ENCODE measurements at places on chromosomes 6 and 20.

GRCh38 chr20:42688576-42688975 is 501.1 kb downstream of the PTPRT start:
- no peak overlapping the region for H3K4me3 ChIP-seq
- no peak overlapping the region for H3K27ac ChIP-seq
- no peaks in the 10 kb centered on the region for H3K36me3 ChIP-seq
- no peaks in the 10 kb centered on the region for H3K4me1 ChIP-seq

DNA sequence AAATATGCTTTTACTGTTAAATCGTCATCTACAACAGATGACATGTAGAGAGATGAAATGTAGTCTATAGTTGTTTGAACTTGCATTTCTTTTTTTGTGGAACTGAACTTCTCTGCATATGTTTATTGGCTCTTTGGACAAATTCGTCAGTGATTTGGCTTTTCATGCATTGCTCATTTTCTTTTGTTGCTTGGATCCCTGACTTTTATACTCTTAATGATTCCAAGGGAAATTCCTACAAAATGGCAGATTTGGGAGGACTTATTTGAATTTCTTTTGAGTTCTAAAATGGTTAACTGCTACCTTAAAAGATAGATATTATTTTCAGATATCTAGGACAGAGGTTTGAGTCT is 65.4 kb downstream of the UTRN start:
- no peak for DNase-seq
- no peaks in the 10 kb centered on the region for H3K27me3 ChIP-seq
- H3K4me1 ChIP-seq: peaks cover 48% of the 10 kb centered on the region
- peak overlapping the region; percentile 26 for H3K27ac ChIP-seq

DNA sequence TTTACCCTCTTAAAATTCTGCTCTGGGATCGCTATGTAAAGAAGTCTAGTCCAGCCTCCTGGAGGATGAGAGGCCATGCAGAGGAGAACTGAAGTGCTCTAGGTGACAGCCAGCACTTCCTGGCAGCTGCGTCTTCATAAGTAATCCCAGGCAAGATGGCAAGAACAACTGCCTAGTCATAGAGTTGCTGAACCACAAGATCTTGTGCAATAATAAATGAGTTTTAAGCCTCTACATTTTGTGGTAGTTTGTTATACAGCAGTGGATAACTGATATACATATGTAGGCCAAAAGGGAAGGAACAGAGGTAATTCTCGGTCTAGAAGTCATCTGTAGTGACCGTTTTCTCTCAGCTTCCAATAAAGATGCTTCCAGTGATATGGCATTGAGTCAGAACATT is 103.8 kb upstream of the FLRT3 start:
- H3K36me3 ChIP-seq: no peaks in the 10 kb centered on the region
- H3K27ac ChIP-seq: no peak overlapping the region
- DNase-seq: no peak
- H3K4me1 ChIP-seq: no peaks in the 10 kb centered on the region

GRCh38 chr6:137654365-137654981 is 160.3 kb upstream of the OLIG3 start:
- H3K27me3 ChIP-seq: no peaks in the 10 kb centered on the region
- DNase-seq: no peak
- no peak overlapping the region for H3K27ac ChIP-seq
- no peaks in the 10 kb centered on the region for H3K4me1 ChIP-seq
- no peak overlapping the region for H3K4me3 ChIP-seq
- no peaks in the 10 kb centered on the region for H3K36me3 ChIP-seq

- H3K4me1 ChIP-seq: no peaks in the 10 kb centered on the region
- H3K4me3 ChIP-seq: no peak overlapping the region
- H3K27ac ChIP-seq: no peak overlapping the region
- DNase-seq: no peak
- no peaks in the 10 kb centered on the region for H3K27me3 ChIP-seq
Measured at GRCh38 chr20:35561671-35562070, 19.8 kb downstream of the ERGIC3 start.

DNA sequence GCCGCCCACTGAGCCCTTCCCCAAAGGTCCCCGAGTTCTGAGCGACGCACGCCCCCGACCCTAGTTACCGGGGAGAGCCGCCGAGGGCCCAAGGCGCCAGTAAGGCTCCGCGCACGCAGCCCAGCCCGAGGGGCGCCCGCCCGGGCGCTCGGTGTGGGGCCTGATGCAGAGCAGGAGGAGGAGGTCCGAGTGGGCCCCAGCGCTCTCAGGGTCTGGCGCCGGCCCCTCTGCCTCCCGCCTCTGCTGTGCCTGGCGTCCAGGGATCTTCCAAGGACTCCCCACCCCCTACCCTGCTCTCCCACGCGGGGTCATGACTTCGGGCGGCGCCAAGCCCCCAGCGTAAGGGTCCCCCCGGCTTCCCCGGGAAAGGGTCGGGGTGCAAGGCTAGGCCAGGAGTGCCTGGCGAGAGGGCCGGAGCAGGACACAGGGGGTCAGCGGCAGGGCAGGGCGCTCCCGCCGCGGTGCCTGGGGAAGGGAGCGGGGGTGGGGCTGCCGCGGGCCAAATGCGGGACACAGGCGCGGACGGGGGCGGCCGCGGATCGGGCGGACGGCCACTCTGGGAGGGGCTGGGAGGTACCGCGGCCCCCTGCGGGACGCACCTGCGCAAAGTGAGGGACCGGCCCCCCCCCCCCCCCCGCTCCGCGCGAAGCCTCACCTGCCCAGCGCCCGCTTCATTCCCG is 637 bp downstream of the ABHD12 start:
- H3K4me1 ChIP-seq: peaks cover 3% of the 10 kb centered on the region
- H3K27me3 ChIP-seq: no peaks in the 10 kb centered on the region
- H3K4me3 ChIP-seq: peak overlapping the region; percentile 81
- no peak for DNase-seq

GRCh38 chr20:46552460-46553420 is 2.3 kb upstream of the OCSTAMP start:
- no peak overlapping the region for H3K4me3 ChIP-seq
- no peaks in the 10 kb centered on the region for H3K4me1 ChIP-seq
- H3K27me3 ChIP-seq: no peaks in the 10 kb centered on the region
- H3K27ac ChIP-seq: no peak overlapping the region
- H3K36me3 ChIP-seq: no peaks in the 10 kb centered on the region

GRCh38 chr6:148682990-148683389 is 63.8 kb upstream of the UST start:
- H3K4me3 ChIP-seq: no peak overlapping the region
- H3K4me1 ChIP-seq: no peaks in the 10 kb centered on the region
- H3K36me3 ChIP-seq: no peaks in the 10 kb centered on the region
- H3K27me3 ChIP-seq: no peaks in the 10 kb centered on the region
- no peak overlapping the region for H3K27ac ChIP-seq
- no peak for DNase-seq

- no peaks in the 10 kb centered on the region for H3K27me3 ChIP-seq
- peaks cover 7% of the 10 kb centered on the region for H3K4me1 ChIP-seq
- H3K36me3 ChIP-seq: no peaks in the 10 kb centered on the region
- no peak overlapping the region for H3K4me3 ChIP-seq
- DNase-seq: no peak
Measured at GRCh38 chr20:11051136-11051535, 377.3 kb upstream of the JAG1 start.

DNA sequence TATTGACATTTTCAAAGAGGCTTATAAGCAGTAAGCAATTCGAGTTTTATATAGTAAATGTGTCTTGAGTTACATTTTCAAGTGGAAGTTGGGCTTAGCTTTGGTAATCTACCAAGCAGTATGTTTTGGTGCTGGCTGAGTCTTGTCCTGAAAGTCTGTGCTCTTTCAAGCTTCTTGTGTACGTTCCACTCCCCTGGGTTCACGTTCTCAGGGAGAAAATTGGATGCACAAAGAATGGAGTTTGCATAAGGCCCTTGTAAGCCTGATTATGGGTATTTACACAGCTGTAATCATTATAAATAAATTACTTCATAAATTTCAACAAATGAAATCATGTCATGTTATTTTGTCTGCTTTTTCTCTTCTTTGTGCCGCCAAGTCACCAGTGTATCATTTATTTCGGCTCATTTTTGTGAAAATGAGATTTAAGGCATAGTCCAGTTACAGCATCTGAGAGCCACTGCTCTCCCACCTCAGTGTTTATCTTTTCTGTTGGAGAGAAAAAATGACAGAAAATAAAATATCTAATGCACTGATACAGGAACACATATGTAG is 262.5 kb downstream of the BTBD3 start:
- H3K4me1 ChIP-seq: no peaks in the 10 kb centered on the region
- H3K27ac ChIP-seq: no peak overlapping the region
- H3K27me3 ChIP-seq: no peaks in the 10 kb centered on the region
- DNase-seq: no peak

- peak overlapping the region; percentile 49 for H3K27ac ChIP-seq
- no peaks in the 10 kb centered on the region for H3K36me3 ChIP-seq
- peak overlapping the region; percentile 22 for H3K4me3 ChIP-seq
- no peak for DNase-seq
- H3K4me1 ChIP-seq: peaks cover 17% of the 10 kb centered on the region
- no peaks in the 10 kb centered on the region for H3K27me3 ChIP-seq
Measured at GRCh38 chr6:144362042-144363018, 77.2 kb downstream of the UTRN start.

DNA sequence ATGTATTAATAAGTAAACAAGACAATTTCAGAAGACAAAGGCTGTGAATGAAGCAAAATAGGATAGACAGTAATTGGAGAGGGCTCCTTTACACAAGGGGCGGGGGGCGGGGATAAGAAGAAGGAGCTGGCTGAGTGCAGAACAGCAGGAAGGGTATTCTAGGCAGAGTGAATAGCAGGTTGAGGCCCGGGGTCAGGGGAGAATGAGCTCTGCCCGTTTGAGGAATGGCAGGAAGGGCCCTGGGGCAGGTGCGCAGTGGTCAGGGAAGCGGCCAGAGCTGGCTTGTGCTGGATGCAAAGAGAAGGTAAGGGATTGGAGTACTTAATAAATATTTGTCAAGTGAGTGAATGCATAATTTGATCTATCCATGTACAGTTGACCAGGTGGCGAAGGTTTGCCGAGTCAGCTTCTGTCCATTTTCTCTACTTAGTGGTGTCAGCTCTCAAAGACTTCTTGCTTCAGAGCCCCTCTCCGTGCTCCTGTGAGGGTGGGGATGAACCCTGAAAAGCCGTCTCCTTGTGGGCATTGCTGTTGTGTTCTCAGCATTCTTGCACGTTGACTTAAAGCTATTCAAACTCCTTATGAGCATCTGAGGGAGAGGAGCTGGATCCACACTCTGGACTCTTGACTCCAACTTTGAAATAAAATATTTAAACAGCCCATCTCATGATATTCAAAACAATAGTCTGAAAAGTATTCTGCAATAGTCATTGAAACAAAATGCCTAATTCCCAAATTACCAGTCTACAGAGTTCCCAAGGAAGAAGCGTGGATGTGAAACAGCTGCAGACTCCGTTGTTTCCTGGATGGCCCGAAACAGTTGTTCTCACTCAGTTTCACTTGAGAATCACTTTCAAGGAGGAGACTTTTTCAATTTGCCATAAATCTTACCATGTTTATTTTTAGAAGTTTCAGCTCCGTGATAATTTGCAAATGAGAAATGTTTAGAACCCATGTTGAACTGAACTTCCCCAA is 105.1 kb downstream of the EDN3 start:
- no peak overlapping the region for H3K4me3 ChIP-seq
- H3K4me1 ChIP-seq: peaks cover 8% of the 10 kb centered on the region
- peaks cover 13% of the 10 kb centered on the region for H3K27me3 ChIP-seq
- H3K36me3 ChIP-seq: no peaks in the 10 kb centered on the region
- no peak overlapping the region for H3K27ac ChIP-seq

DNA sequence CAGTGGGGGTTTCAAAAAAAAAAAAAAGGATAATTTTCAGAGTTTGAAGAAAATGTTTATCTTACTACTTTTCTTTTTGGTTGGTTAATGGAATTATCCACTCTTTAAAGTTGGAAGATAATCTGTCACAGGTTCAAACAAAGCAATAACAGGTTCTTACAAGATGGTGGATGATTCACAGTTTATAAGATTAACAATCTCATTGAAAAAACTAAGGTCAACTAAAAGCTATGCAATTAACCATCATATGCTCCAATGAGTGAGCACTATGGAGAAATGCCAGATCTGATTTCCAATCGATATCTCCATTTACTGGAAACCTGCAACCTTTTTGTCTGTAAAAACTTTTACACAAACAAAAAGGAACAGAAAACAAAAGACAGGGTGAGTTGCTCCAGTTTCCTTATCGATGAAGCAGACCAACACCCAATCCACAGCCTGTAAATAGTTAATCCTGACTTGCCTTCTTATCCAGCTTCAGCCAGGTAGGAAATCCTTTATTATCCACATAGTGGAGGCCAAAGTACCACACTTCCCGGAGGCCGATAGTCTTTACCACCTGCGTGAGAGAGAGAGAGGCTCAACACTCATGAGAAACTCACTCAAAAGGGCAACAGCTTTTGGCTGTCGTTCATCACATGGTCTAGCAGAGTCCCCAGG is 32.4 kb downstream of the EZR start:
- no peaks in the 10 kb centered on the region for H3K4me1 ChIP-seq
- no peak for DNase-seq
- no peak overlapping the region for H3K27ac ChIP-seq
- H3K27me3 ChIP-seq: no peaks in the 10 kb centered on the region

- no peak for DNase-seq
- no peak overlapping the region for H3K4me3 ChIP-seq
- H3K27ac ChIP-seq: no peak overlapping the region
- no peaks in the 10 kb centered on the region for H3K36me3 ChIP-seq
Measured at GRCh38 chr6:159874435-159874834, 16.4 kb upstream of the MAS1 start.

GRCh38 chr6:78589436-78589835 is 277.9 kb upstream of the IRAK1BP1 start:
- DNase-seq: no peak
- no peak overlapping the region for H3K27ac ChIP-seq
- H3K4me3 ChIP-seq: no peak overlapping the region
- no peaks in the 10 kb centered on the region for H3K36me3 ChIP-seq

DNA sequence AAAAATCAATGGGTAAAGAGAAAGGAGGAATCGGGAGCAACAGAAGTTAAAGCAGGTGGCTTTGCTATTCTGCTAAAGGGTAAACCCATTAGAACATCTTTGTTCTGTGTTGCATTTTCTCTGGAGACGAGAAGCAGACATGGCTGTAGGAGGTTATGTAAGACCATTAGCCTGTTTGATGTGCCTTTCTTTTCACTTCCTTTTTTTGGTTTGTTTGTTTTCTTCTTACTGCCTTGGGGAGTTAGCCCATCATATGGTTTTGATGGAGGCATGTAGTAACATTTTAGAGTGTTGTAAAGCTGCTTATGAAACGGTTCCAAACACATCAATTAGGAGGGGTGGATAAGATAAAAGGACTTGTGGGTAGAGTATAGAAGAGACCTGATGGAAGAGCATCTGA is 131.0 kb downstream of the DOK5 start:
- H3K27ac ChIP-seq: no peak overlapping the region
- no peak overlapping the region for H3K4me3 ChIP-seq
- no peak for DNase-seq
- no peaks in the 10 kb centered on the region for H3K36me3 ChIP-seq
- H3K4me1 ChIP-seq: no peaks in the 10 kb centered on the region

DNA sequence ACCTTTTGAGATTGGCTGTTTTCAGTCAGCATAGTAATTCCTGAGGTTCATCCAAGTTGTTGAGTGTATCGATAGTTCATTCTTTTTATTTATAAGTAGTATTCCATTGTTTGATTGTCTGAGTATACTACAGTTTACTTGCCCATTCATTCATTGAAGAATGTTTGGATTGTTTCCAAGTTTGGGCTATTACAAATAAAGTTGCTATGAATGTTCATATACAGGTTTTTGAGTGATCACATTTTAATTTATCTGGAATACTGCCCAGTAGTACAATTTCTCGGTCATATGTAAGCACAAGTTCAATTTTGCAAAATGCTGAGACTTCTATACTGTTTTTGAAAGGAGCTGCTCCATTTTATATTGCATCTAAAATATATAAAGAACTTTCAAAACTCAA is 14.2 kb upstream of the EPHA7 start:
- no peak overlapping the region for H3K4me3 ChIP-seq
- H3K36me3 ChIP-seq: no peaks in the 10 kb centered on the region
- no peaks in the 10 kb centered on the region for H3K4me1 ChIP-seq
- H3K27ac ChIP-seq: no peak overlapping the region
- DNase-seq: no peak

Measured in thoracic aorta (tissue), 2 donors.